MG63 (cell line): ENCODE measurements at places on chromosomes 2 and 18. TPM values are rescaled to one million over a fixed set of nuclear protein-coding genes. Genes with fewer than 3 reads are reported as not detected.

Gene GULP1
- 14.6 and 102 TPM in 2 replicates for total RNA-seq

Gene TEKT4
- not detected in 2 replicates for total RNA-seq

Gene GPR39
- total RNA-seq = 0.95 and 3.1 TPM in 2 replicates

Gene NAT8
- total RNA-seq = not detected in 2 replicates

Gene IL36A
- total RNA-seq = not detected in 2 replicates

Gene PLA2R1
- total RNA-seq = 0.36 and 1.6 TPM in 2 replicates
